Activated CD4-positive, CD25-positive, alpha-beta regulatory T cell treated with anti-CD3 and anti-CD28 coated beads, Interleukin-2, amount 50 U/mL, for 24 hours (primary cell): ENCODE measurements at places on chromosomes 12 and 14.

DNA sequence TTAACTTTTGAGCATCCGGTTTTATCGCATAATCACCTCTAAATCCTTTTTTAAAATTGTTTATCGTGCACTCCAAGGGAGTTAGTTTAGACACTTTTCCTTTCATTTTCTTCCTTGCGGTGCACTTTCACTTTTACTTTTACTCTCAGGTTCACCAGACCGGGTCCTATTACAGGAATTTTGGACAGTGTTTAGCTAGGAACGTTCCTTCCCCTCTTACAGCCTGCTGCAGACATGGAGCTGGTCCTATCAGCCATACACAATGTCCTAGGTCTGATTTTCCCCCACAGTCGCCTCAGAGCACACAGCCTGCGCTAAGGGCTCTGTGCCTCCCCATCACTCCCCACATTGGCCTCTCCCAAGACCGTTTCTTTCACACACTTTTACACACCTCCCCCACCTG lies 103.9 kb downstream of the ALG10 start:
- no peak for ATAC-seq

- no peak for ATAC-seq
These were observed 177.9 kb downstream of the RBM19 start for GRCh38 chr12:113788020-113788856.

DNA sequence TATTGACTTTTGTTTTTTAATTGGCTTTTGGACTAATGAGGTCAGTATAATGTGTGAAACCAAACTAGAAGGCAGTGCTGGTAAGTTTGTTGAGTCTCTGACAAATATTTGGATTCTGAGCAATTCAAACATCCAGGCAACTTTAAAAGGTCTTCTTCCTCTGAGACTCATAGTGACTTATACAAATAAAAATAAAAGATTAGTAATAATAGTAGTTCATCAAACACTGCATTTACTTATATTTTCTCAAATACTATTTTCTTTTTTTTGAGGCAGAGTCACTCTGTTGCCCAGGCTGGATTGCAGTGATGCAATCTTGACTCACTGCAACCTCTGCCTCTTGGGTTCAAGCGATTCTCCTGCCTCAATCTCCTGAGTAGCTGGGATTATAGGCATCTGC lies 337.9 kb downstream of the DAD1 start:
- no peak for ATAC-seq

- no peak for ATAC-seq
These were observed 81.2 kb upstream of the ATF7IP start for GRCh38 chr12:14284184-14284722.

- ATAC-seq, result no peak
These were observed 461.7 kb downstream of the GXYLT1 start for GRCh38 chr12:41683023-41683422.

- ATAC-seq, result no peak
These were observed 37.2 kb upstream of the MON2 start for GRCh38 chr12:62429457-62429856.

DNA sequence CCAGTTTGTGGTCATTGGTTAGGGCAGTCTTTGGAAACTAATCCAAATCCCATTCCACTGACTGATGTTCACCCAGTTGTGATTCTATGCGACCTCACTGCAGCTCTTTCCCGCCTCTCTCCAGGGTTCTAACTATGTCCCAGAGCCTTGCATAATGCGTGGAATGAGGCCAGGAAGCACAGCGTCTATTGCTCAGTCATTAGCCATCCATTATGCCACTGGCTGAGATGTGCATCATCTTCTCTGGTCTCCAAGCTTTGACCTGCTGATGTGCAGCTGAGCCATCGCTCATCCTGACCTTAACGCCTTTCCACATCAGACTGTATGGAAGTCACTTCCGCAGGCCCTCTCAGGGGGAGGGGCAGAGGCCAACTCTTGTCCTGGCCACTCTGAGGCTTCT lies 115.4 kb upstream of the VRK1 start:
- no peak for ATAC-seq

DNA sequence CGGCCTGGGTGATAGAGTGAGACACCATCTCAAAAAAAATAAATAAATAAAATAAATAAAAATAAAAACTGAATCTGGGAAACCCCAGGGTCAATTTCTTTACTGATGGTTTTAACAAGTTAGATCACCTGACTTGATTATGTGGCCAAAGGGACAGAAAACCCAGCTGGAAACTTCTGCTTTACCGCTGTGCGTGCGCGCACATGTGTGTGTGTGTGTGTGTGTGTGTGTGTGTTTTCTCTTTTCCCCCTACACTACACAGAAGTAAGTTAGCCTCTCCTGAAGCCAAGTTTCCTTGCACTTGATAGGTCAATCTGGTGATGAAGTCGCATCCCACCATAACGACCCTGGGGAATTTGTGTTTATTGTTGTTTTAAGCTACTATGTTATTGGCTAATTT lies 105.3 kb upstream of the AMN1 start:
- no peak for ATAC-seq

DNA sequence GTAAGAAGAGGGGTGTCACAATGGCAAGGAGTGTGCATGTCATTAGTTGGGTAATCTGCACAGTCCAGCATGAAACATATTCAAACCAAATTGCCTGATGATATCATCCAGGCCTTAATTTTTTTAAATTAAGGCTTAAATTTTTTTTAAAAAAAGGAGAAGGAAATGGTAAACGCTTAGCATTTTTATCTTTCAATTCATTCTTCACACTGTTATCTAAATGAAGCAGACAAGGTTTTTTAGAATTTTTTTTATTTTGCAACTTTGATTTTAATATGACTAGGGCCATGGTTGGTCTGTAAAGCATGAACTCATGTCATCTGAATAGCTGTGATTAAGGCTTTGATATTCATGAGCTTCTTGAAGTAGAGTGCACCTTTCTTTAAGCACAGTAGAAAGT lies 362.5 kb downstream of the SYT1 start:
- ATAC-seq, result no peak

DNA sequence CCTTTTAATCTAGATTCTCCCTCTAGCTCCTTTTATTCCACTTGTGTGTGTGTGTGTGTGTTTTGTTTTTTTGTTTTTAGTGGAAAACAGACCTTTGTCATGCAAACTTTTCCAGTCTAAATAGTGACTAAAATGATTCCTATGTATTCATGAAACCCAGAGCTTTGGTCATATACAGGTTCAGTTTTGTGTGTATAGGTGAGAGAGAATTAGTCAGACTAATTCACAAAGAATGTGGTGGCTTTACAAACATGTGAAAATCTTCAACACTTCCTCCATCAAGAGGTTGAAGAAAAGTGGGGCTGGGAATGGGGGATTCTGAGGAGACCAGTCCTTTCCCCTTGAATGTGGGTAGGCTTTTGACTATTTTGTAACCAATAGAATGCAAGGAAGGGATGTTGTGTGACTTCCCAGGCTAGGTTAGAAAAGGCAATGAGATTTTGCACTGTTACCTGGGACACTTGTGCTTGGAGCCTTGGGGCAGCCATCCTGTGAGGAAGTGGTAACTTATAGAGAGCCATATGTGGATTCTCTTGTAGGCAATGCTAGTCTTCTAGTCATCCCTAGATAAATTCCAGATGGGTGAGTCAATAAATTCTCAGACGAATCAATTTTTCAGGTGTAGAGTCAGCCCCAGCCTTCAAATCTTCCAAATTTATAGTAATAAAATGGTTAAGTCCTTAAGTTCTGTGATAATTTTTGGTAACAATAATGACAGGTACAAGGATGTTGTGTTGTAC lies 236.1 kb downstream of the CEP128 start:
- ATAC-seq, result no peak

GRCh38 chr12:10331642-10332239 lies 24.1 kb downstream of the KLRD1 start:
- ATAC-seq, result no peak

- ATAC-seq, result no peak
These were observed 856.9 kb upstream of the SEL1L start for GRCh38 chr14:82390586-82390985.

GRCh38 chr12:122921917-122922316 lies 26.0 kb upstream of the VPS37B start:
- ATAC-seq, result no peak

DNA sequence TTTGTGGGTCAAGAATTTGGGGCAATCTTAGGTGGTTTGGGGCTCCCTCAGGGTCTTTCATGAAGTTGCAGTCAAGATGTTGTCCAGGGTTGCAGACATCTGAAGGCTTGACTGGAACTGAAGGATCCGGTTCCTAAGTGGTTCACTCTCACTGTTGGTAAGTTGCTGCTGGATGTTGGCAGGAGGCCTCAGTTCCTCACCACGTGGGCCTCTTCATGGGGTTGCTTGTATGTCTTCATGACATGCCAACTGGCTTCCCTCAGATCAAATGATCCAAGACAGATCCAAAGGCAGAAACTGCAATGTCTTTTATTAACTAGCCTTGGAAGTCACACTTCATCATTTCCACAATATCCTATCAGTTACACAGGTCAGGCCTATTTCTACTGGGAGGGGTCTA lies 49.2 kb downstream of the ARF6 start:
- no peak for ATAC-seq

GRCh38 chr12:74317078-74317601 lies 220.5 kb upstream of the ATXN7L3B start:
- ATAC-seq, result no peak

DNA sequence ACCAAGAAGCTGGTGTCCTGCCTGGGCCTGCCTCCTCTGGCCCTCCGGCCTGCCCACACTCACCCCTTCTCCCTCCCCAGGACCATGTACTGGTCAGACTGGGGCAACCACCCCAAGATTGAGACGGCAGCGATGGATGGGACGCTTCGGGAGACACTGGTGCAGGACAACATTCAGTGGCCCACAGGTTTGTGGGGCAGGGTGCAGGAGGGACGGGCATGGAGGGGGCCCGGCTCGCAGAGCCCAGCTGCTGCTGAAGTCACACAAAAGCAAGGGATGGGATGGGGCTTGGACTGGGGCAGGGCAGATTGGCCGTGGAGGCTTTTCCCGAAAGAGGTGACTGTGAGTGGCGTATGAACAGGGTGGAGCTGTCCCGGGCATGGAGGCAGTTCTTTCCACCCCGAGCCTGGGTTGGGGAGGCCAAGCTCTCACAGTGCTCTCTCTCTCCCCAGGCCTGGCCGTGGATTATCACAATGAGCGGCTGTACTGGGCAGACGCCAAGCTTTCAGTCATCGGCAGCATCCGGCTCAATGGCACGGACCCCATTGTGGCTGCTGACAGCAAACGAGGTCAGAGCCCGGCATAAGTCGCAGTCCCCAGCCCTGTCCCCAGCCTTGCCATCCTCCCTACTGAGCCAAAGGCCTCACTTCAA lies 7.8 kb upstream of the NXPH4 start:
- no peak for ATAC-seq

- ATAC-seq, result peak; percentile 40
These were observed at the start of gene BAZ1A for GRCh38 chr14:34875031-34875922. Gene BAZ1A (minus strand): TSS chr14:34875360. CDS start chr14:34874604, 756 bp downstream.

DNA sequence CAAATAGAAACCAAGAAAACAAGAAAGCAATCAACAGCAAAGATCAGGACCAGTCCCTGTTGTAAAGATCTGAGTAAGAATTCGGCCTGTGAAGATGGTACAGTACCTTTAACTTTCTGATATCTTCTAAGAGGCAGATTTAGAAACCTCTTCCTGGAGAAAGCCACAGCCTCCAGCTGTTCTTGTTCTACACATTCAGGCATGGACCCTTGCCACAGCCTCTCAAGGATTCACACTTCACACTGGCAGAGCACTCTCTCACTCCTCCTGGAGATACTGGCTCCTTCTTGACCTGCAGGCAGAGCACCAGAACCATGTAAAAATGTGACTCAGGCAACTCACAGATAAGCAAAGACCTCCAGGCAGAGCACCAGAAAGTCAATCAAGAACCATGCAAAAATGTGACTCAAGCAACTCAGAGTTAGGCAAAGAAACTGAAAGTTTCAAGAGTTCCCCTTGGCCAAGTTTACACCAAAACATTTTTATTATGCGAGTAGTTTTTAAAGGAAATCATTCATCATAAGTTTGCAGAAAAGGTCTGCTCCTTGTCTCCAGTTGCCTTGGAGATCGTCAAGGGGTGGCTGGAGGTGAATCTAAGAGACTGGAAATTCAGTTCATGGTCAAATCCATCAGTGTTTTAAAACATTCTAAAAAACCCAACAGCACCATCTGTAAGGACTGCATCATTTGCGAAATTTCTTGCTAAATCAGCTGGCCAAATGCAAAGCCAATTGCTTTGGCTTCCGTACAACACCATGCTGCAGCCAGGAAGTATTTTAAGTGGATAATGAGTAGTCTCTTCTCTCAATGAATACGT lies 119.3 kb upstream of the MDM1 start:
- ATAC-seq, result peak; percentile 76

DNA sequence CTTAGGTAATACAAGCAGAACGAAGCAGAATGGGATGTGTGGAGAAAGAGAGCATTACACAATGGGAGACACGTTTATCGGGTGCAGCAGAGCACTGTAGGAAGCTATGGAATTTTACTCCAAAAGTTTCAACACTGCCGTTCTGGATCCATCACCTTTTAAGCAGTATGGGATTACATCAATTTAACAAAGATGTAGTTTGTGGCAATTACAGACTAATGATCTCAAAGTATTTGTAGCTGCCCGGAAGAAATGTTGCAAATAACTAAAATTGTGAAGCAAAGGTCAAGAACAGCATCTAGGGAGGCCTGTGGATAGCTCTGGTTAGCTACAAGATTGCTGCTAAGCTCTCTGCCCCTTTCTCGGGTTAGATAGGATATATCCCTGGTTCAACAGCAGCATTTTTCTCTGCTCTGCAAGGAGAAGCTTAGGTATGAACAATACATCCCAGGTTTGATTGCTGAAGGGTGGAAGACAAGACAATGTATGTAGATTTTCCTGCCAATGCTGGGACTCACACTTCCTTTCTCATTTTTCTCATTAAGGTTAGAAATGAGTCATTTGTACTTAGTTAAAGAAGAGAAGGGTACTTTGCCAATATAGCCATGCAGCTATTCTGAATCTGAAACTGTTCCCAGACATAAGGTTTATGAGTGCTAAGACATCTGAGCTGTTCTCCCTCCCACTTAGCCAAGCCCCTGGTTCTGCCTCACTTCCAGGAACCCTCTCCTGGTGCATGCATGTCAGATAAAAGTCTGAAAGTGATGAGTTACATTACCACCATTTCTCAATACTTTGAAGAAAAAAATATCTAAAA lies 75.0 kb upstream of the HIF1A start:
- ATAC-seq, result peak; percentile 90

DNA sequence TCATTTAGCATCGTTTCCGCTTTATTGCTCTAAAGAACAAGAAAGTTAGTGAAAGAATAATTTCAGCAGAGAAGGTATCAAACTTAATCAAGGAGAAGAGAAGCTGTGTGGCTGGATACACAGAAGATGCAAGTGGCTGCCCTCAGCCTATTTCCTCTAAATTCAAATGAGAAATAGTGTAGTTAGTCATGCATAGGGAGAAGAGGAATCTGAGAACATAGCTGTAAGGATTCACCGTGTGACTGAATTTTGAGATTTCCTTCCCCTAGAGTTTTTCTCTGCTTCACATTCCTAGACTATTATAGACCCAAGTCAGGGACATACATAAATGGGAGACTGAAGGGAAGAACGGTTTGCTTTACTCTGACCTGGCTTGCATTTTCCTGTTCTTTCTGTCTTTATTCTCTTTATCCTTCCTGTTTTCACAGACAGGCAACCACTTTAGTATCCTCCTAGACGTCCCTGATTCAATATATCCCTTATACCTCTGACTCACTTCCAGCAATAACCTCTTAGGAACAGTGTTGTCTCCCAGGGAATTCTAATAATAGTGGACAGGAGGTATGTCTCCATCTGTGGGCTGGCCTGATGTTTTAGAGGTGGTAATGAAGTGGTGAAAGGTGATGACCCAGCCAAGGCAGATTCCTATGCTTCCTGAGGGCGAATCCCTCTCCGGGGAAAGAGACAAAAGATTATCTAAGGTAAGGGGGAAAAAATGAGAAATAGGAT lies 7.0 kb downstream of the RNASE10 start:
- no peak for ATAC-seq

- no peak for ATAC-seq
These were observed 36.8 kb downstream of the CCDC88C start for GRCh38 chr14:91380610-91381371.
